ENCODE measurements at places on chromosomes 16 and 17. TPM values are rescaled to one million over a fixed set of nuclear protein-coding genes. Genes with fewer than 3 reads are reported as not detected.

DNA sequence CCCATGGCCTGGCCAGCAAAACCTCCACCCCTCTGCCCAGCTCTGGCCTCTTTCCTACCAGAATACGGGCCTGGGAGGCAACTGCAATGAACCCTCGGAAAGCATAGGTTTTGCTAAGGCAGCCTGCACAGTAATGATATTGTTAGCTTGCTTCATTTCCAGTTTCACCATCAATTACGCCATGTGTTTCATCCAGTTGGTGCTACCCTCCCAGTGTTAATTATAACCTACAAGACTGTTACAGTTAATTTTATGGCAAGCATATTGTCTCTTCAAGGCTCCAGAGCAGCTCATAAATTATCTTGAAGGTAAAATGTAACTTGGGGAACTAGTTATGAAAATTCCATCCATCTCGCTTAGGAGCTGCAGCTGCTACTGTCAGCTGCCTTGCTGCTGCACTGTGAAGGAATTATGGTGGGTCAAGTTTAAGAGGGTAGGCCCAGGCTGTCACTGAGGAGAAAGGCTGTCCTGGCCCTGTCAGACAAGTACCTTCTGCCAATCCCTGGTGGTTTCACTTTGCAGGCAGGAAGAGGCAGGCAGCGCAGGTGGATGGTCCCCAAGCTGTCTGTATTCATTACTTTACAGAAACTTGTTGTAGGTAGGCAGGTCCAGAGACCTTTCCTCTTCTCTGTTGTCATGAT, 242.9 kb downstream of the FTO start:
- no peak for DNase-seq

- DNase-seq: no peak
Observed at GRCh38 chr16:87682852-87683399, 80.6 kb downstream of the JPH3 start.

DNA sequence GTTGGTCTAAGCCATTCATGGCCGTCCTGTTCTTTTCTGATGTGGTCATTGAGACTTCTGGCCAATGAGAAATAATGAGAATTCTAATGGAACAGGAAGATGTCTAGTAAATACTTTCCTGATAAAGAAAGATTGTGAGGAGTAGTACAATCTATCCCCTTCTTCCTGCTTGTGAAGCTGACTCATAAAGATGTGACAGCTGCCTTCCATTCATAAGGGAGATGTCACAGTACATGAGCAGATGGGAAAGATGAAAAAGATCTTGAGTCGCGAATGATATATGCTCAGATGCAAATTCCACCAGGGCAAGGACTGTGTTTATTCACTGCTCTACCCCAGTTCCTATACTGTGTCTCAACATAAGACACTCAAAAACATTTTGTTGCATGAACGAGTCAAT, 111.7 kb upstream of the FOXF1 start:
- DNase-seq: no peak

The CSH1 gene
- not detected for total RNA-seq

The NAGS gene
- 0.28 TPM for total RNA-seq
